ENCODE measurements at places on chromosomes 2 and 18.

- DNase-seq: no peak
Measured at GRCh38 chr18:66792466-66792865, 188.6 kb upstream of the CDH19 start.

DNA sequence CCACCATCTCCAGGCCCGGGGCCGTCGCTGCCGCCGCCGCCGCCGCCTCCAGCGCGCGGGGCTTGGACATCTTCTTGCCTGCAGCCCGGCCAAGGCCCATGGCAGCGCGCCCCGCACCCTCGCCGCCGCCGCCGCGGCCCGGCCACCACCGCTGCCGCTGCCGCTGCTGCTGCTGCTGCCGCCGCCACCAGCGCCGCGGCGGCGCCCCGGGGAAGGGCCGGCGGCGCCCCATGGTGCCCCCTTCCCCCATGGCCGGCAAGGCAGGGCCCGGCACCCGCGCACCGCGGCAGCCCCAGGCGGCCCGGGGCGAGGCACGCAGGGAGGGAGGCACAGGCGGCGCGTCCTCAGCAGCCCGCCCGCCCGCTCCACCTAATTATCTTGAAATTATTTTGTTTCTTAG is 3057.4 kb downstream of the RPIA start:
- DNase-seq: no peak

DNA sequence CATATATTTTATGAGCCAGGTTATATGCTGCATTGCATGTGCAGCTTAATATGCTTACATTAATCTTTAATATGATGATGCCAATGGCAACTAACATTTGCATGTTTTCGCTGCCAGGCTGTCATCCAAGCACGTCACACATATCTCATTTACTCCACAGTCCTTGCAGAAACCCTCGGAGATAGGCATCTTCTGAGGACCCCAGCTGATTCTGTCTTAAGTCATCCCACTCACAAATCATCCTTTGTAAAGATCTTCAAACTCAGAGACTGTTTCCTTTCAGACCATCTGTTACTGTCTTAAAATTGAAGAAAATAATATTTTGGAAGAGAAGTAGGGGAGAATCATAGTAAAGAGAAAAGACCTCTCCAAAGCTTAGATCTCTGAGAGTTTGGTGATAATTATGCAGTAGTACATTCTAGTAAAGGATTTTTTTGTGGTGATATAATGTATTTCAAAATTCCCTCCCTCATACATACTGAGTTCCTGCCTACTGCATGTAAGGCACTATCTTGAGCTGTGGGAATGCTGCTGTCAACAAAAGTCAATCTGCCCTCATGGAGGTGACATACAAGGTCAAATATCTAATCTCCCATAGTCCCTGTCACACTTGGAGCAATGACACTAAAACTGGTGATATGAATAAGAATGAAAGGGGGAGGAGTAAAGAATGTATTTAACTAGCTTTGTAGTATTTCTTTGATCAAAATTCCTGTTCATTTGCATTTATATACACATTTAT is 11.0 kb downstream of the ITGA4 start:
- no peak for DNase-seq

DNA sequence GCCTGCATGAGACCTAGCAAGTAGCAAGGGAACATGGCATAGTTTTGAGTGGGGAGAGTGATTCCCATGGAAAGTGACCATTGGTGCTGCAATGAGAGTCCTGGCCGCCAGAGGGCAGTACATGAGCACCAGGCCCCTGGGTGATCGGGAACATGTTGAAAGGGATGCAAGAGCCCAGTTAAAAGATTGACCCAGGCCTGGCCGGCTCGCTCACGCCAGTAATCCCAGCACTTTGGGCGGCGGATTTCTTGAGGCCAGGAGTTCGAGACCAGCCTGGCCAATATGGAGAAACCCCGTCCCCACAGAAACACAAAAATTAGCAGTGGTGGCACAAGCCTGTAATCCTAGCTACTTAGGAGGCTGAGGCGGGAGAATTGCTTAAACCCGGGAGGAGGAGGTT is 22.2 kb downstream of the FAP start:
- peak; percentile 55 for DNase-seq

DNA sequence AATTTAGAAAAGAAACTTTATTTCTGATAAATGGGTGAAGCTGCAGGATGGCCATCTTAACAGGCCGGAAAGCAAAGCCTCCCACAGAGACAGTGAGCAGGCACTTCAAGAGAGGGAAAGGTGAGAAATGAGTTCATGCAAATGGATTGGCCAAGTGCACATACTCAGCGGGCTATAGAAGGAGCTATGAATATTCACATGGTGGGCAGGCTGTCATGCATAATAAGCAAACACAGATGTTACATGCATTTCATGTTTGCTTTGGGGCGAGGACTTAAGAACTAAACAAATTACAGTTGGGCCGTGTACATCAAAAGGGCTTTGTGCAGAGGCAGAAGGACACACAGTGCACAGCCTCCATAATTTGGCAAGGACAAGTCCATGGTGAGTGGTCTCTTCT is 69.8 kb upstream of the MAL start:
- no peak for DNase-seq

GRCh38 chr2:55408098-55408882 is 11.4 kb downstream of the CCDC88A start:
- no peak for DNase-seq

DNA sequence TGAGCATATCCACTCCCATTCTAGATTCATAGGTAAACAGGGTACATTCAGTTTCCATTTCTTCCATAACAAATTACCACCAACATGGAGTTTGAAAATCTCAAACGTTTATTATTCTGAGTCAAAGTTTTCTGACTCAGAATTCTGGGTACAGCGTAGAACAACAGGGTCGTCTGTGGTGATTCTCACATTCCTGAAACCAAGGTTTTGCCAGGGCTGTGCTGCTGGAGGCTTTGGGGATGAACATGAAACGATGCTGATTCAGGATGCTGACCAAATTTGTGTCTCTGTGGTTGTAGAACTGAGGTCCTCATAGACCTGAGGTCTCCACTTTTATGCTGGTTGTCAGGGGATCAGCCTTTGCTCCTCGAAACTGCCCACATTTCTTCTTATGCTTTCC is 255.7 kb downstream of the DSEL start:
- no peak for DNase-seq

DNA sequence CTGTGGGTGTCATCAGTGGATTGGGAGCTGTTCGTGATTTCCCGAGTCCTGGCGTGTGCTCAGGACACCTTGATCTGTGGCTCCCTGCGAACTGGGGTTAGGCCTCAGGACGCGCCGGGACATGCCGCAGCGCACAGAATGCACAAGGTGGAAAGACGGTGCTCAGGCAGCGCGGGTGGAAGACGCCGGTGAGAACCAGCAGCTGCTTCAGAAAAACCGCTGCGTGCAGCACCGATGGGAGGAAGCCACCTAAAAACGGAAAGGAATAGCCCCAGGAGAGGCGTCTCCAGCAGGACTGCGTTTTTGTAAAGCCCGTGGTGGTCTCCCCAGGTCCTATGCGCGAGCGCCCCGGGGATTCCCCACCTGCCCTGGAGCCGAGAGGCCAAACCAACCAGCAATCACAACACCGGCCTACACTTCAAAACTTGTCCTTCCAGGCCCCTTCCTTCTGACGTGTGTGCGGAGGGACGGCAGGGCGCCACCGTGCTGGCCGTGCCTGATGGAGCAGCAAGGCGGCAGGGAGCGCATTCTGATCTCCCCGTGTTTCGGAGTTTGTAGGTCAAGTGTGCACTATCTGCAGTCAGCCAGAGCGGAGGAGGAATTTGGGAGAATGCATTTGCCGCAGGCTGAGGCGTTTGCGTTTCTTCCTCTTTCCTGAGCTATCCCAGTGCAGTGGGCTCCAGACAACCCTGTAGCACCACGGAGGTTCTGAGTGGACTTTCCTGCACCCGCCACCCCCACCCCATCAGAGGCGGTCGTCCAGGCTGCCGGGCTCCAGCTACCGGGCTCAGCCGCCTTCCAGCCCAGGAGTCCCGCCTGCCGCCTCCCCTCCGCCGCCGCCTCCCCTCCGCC is 32.2 kb downstream of the RTP5 start:
- DNase-seq: no peak

- no peak for DNase-seq
Measured at GRCh38 chr2:85704800-85705679, 10.9 kb downstream of the GNLY start.

- no peak for DNase-seq
Measured at GRCh38 chr2:192828947-192829346, 634.2 kb upstream of the TMEFF2 start.

DNA sequence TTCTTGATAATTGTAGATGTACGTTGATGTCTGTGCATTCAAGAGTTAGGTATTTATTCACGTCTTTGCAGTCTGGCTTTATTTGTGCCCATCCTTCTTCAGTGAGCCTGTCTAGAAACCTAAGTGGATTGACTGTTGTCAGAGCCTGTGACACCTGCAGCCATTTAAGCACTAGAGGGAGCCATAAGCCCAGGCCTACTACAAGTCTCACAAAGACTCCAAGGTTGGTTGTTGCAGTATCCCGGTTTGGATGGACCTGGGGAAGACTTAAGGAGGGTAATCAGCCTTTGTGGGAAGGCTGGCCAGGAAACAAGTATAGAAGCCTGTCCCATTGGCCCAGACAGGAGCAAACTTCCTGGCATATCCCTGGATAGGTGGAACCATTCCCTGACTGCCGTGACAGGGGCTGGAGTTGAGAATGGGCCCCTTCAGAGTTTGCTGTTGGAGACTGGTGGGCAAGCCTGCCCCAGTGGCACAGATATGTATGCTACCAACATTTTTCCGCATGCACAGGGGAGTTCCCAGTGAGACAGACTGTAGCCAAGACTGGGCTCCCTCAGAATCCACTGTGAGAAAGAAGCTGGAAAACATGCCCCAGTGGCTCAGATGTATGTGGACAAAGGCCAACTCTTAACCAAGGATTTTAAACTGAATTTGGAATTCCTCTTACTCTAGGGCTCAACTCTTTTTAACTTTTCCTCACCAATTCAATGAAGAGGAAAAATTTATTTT is 9.3 kb upstream of the LRRC30 start:
- DNase-seq: peak; percentile 49

DNA sequence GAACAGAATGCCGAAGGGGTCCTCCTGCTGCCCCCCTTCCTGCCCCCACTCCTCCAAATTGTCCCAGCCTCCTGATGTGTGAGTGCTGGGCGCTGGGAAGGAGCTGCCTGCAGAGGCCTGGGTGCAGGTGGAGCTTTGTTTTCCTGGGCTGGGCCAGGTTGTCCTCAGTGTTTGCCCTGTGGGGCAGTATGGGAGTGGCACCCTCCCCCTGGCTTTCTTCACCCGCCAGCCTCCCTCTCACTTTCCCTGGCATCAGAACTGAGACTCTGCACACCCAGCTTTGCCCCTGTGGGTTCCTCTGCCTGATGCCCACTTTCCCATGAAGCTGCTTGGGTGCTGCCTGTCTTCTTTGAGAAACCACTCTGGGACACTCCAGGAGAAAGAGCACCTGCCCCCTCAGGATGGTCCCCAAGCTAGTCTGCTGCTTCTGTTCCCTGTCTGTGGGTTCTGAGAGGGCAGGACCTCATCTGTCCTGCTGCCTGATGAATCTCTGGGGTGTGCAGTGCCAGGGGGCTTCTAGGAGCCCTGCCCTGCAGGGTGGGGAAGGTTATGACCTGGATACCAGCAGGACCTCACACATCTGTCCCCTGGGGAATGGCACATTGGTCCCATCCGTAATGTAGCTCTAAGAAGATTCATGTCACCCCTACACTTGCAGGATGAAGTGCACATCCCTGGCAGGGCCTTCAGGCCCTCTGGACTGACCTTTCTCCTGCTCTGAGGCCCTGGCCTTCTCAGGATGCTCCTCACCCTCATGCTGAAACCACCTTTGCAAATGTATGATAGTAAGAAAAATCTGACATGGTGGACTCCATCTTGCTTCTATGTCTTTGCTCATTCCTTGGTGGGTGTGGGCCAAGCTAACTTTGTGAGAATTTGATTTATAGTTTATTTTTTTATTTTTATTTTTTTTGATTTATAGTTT is 146.8 kb upstream of the HS6ST1 start:
- DNase-seq: no peak

- no peak for DNase-seq
Measured at GRCh38 chr2:126802774-126803433, 95.8 kb upstream of the TEX51 start.

DNA sequence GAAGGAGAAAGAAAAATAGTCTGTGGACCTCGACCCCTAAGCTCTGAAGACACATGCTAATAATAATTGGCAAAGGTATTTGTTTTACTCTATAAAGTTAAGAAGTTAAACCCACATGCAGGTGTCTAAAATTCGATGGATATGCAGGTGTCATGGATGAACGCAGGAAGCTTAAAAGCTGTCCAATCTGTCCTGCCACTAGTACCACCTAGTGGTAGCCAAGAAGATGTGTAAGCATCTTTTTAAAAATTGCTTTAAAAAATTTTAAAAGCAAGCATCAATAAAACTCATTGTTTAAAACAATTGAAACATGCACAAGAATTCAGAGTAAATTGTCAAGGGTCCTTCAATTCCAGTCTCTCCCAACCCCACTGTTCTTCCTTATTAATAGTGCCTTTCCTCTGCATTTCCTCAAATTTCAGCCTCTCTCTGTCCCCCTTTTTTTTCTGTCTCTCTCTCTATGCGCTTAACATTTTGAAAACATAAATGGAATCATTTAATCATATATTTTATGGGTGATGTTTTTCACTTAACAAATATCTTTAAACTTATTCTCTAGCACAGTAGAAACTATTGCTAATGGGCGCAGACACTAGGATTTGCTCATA is 30.6 kb upstream of the PPP3R1 start:
- DNase-seq: peak; percentile 53

GRCh38 chr2:69964353-69964841 is 3.0 kb upstream of the ASPRV1 start:
- no peak for DNase-seq

DNA sequence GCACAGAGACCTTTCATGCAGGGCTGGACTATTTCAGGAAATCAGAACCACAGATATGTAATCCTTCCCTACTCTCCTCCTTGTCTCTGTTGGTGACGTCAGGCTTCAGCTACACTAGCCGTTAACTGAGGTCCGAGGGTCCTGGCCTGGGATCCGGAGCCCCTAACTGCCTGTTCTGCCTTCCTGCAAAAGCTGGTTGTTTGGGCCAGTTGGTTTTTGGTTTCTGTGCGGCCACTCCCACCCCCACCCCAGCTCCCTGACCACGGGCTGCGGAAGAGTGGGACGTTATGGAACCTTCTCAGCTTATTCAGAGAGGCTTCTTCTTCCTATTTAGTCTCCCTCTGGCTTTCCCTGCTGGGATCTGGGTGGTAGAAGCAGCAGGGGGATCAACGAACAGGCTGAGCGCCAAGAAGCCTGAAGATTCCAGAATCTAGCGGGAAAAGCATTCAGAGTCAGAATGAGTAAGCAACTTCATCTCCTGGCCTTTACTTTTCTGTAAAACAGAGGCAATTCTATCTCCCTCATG is 49.3 kb upstream of the ROCK2 start:
- DNase-seq: no peak
